Caki2 (cell line): ENCODE measurements at places on chromosomes 3 and 15. TPM values are rescaled to one million over a fixed set of nuclear protein-coding genes. Genes with fewer than 3 reads are reported as not detected.

Gene CCR4
- not detected in 2 replicates for total RNA-seq

Gene CCDC39
- not detected in 2 replicates for total RNA-seq

Gene EXD1
- total RNA-seq, result not detected in 2 replicates

Gene MRPS22
- 66.9 and 85.9 TPM in 2 replicates for total RNA-seq

Gene SUCNR1
- 0.47 TPM in 1 of 2 replicates, not detected in the other for total RNA-seq

Gene CNBP
- 283 and 312 TPM in 2 replicates for total RNA-seq

Gene TNFAIP8L3
- 0.14 TPM in 1 of 2 replicates, not detected in the other for total RNA-seq

Gene ST3GAL6
- 0.78 and 6.5 TPM in 2 replicates for total RNA-seq

Gene HEMK1
- total RNA-seq, result 13.2 and 25.6 TPM in 2 replicates

Gene PGBD4
- 0.35 and 0.88 TPM in 2 replicates for total RNA-seq

Gene CSTA
- not detected in 2 replicates for total RNA-seq

Gene XCR1
- total RNA-seq, result not detected in 2 replicates

Gene GOLGA8H
- 0.30 TPM in 1 of 2 replicates, not detected in the other for total RNA-seq

Gene ZNF385D
- total RNA-seq, result 2.1 and 53.4 TPM in 2 replicates

Gene LRRC31
- 0.47 and 0.98 TPM in 2 replicates for total RNA-seq

Gene CNTN4
- total RNA-seq, result 1.8 and 13.1 TPM in 2 replicates

Gene WDR93
- total RNA-seq, result 0.93 and 1.5 TPM in 2 replicates

Gene NME9
- 0.57 TPM in 1 of 2 replicates, not detected in the other for total RNA-seq

Gene SLC51B
- not detected in 2 replicates for total RNA-seq

Gene TMEM207
- total RNA-seq, result not detected in 2 replicates

Gene C3orf22
- not detected in 2 replicates for total RNA-seq

Gene ELL3
- 8.1 and 11.6 TPM in 2 replicates for total RNA-seq

Gene PDZRN3
- 1.4 and 44.8 TPM in 2 replicates for total RNA-seq

Gene LRRIQ4
- total RNA-seq, result not detected in 2 replicates

Gene SNX22
- total RNA-seq, result 0.81 and 2.0 TPM in 2 replicates

Gene PLSCR1
- 46.7 and 47.6 TPM in 2 replicates for total RNA-seq

Gene MYZAP
- not detected in 2 replicates for total RNA-seq

Gene OR5K2
- not detected in 2 replicates for total RNA-seq

Gene PP2D1
- total RNA-seq, result not detected in 2 replicates

Gene MRPL3
- 217 and 286 TPM in 2 replicates for total RNA-seq

Gene FAM162A
- 36.5 and 42.1 TPM in 2 replicates for total RNA-seq

Gene ZCWPW2
- not detected in 2 replicates for total RNA-seq
